Fibroblast of skin of back (primary cell): ENCODE measurements at places on chromosomes 3 and 15.

GRCh38 chr15:65189102-65189740 lies 4.1 kb upstream of the CLPX start:
- DNase-seq = peak; percentile 57

GRCh38 chr3:181718987-181719911 lies 7.5 kb downstream of the SOX2 start:
- no peak for DNase-seq

DNA sequence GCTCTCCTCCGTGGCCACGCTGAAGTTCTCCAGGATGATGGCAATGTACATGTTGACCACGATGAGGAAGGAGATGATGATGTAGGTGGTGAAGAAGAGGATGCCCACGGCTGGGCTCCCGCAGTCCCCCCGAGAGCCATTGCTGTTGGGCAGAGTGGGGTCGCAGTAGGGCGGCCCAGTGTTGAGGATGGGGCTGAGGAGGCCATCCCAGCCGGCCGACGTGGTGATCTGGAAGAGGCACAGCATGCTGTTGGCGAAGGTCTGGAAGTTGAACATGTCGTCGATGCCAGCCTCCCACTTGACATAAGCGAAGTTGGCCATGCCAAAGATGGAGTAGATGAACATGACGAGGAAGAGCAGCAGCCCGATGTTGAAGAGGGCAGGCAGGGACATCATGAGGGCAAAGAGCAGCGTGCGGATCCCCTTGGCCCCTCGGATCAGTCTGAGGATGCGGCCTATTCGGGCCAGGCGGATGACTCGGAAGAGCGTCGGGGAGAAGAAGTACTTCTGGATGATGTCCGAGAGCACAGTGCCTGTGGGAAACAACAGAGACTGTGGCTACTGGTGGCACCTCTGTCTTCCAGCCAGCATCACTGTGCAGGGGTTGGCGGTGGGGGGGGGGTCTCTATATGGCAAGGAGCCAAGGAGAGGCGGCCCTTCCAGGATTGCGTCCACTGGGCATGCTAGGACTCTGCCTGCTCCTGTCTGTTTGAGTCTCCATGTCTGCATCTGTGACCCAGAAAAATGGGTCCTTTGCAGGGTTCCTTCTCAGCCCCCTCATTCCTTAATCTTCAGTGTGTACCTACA lies 55.1 kb downstream of the EXOG start:
- no peak for DNase-seq

GRCh38 chr15:59997070-59997701 lies 6.9 kb upstream of the FOXB1 start:
- DNase-seq = no peak

- no peak for DNase-seq
Observed at GRCh38 chr15:40441565-40442531, 1.1 kb downstream of the BAHD1 start.

DNA sequence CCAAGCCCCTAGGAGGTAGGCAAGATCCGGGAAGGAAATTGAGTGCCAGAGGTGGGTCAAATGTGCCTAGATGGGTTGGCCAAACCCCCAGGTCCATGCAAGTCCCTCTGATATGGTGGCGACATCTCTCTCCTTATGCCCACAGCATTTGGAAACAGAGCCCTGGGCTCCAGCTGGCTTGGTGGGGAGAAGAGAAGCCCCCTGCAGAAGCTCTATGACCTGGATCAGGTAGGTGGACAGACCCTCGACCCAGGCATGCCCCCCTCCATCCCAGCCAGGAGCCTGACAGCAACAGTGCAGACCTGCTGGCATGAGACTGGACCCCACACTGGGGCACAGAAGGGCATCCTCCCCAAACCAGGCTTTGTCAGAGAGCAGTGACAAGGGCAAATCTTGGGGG lies 12.2 kb downstream of the CHST13 start:
- no peak for DNase-seq

DNA sequence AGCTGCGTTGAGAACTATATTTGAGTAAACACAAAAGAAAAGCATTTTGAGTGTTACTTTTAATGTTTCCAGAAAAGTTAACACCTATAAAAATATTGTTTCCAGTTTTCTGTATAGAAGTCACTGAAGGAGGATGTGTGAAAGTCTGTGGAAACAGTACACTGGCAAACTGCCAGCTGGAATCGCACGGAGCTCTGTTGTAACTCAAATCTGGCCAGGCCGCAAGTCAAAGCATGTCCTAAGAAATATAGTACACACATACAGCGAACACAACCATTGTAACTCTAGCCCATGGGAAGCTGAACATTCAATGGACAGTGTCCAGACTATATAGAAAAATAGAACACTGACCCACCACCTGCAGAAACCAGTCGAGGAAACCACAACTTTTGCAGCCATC lies 657.2 kb downstream of the FHIT start:
- DNase-seq = peak; percentile 12

GRCh38 chr3:129965937-129966336 lies 8.6 kb upstream of the TRH start:
- no peak for DNase-seq

DNA sequence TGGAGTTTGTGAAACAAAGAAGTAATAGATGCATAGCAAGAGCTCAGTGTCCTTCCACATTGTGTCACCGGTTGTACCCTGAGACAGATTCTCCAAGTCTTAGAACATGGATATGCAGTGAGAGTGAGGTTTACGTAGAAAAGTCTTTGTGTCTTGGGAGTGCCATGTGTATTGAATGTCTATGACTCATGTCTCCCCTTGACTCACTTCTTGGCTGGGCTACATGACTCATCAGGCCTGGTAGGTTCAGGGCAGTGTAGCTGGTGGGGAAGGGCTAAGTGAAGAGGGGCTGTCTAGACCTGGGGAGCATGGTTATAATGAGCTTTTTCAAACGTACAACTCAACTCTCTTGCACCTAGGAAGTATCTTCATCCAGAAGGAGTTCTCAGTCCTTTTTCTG lies 167.4 kb downstream of the GAP43 start:
- DNase-seq = peak; percentile 99

GRCh38 chr3:126056088-126056487 lies 27.8 kb downstream of the SLC41A3 start:
- DNase-seq = no peak

DNA sequence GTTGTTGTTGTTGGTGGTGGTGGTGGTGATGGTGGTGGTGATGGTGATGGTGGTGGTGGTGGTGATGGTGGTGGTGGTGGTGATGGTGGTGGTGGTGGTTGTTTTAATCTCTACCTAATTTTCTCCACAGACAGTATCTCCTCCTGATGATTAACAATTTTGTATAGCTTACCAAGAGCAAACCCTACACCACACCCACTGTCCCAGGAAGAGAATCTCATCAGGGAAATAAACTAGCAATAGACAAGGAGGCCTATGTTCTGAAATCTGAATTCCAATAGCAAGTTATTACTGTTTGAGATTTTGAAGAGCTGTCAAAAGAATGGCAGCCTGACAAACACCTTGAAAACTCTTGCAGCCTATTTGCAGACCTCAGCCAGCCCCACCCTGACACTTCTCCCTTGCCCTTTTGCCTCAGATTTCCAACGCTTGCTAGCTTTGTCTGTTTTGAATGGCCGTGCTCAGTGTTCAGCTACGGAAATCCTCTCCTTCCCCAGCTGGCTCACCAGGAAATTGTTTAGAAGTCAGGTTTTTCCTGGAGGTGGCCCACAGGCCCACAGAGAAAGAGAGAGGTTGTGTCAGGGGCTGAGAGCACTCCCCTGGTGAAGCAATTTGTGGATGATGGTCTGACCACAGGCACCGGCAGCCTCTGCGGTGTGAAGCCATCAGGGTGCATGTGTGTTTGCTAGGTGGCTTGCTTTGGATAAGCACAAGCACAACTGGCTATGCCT lies 101.6 kb downstream of the MAGI1 start:
- no peak for DNase-seq

DNA sequence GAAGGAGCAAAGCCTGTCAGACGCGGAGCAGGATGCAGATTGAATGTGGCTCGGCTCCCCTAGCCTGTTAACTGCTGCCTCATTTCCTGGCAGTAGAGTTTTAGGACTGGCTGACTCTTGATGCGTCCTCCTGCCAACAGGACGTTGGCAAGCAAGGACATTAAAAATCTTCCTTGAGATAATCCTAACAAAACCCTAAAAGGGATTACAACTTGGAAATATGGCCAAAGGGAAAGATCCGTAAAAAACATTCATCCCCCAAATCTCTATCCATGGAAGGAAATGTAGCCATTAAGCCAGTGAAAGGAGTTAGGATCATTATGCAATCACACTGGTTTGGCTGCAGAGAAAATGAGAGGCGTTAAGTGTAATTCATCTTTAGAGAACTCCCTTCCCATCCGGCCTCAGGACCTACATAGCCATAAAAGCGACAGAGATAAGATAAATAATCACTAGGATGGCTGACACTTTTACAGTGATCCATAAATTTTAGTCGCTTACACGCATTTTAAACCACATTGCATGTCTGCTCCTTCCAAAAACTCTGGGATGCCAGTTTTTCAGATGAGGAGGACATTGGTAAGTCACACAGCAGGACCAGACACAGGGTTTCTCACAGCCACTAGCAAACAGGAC lies 44.5 kb upstream of the C3orf80 start:
- no peak for DNase-seq

DNA sequence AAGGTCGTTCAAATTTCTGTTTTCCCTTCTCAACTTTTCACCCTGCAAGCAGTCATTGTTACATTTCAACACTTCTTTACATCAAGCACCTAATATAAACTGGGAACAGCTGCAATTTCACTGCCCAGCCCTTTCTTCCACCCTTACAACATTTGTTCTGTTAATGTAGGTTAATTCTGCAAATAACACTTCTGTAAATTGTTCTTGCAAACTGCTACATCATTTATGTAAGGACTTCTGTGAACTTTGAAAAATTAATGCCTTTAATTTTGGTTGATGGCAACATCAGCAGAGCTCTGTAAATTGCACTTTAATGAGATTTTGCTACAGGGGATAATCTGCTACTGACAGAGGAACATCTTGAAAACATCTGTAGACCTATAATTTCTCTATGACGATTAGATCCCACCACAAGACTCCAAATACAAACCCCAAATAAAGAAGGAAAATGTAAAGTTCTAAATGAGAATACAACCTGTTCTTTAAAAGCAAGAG lies 93.5 kb downstream of the ZIC4 start:
- no peak for DNase-seq

DNA sequence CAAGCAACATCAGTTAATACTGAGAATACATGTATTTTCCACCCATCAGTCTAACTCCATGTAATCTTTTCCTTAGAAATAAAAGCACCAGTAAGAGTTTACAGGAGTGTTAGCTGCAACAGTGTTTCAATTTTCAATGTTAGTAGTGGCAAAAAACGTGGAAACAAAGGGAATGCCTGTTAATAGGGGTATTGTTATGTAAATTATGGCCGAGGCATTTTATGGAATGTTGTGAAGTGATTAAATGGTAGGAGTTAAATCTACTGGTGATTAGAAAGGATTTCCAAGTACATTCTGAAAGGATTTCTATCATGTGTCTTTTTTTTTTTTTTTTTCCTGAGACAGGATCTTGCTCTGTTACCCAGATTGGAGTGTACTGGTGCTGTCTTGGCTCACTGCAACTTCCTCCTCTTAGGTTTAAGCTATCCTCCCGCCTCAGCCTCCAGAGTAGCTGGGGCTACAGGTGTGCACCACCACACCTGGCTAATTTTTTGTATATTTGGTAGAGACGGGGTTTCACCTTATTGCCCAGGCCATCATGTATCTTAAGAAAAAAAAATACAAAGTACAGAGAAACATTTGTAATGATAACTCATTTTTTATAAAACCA lies 6.6 kb downstream of the ATP6V1A start:
- no peak for DNase-seq

DNA sequence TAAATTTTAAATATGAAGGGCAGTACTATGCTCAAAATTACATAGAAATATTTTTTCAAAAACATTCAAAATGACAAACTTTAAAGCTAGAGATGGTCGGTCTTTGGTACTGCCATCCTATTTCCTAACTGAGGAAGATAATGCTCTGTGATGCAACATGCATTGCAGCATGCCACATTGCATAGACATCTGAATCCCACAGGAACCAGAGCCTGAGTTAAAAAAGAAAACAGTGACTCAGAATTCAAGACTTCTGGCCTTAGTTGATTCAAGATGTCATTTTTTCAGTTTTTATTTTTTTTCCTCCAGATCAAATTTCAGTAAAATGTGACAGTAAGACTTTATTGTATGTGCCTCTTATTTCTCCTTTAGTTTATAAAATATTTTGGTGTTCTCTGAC lies 33.1 kb downstream of the TP63 start:
- peak; percentile 97 for DNase-seq

DNA sequence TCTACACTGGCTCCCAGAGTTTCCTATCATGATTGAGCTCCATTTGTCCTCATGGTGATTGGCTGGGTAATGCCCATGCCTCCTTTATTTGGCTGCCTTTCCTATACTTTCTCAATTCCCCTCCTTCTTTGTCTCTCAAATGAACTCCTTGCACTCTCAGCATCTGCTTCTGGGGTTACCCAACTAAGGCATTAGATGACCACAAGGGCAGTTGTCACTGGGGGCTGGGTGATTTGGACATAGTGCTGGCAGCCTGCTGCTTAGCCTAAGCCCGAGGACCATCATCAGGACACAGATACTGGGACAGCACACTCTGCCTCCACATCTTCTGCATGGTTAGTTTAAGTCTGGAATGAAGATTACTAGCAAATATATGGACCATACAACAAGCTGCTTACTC lies 49.2 kb upstream of the LRRFIP2 start:
- DNase-seq = no peak

DNA sequence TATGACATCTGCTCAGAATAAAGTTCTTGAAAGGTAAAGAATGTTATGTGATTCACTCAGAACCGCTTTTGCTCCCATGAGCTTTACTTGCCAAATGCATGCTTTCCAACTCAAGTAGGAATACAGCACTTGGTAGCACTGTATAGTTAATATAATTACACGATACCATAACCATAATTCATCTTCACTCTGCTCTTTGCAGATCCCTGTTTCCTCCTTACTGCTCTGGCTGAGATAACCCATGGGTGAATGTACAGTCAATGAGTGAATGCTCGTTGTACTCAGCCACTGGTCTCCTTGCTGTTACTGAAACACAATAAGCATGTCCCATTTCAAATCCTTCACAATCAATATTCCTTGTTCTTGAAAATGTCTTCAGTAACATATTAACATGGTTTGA lies 550.0 kb downstream of the FGF12 start:
- DNase-seq = no peak

- DNase-seq = no peak
Observed at GRCh38 chr3:130572769-130573168, 55.8 kb downstream of the COL6A6 start.

DNA sequence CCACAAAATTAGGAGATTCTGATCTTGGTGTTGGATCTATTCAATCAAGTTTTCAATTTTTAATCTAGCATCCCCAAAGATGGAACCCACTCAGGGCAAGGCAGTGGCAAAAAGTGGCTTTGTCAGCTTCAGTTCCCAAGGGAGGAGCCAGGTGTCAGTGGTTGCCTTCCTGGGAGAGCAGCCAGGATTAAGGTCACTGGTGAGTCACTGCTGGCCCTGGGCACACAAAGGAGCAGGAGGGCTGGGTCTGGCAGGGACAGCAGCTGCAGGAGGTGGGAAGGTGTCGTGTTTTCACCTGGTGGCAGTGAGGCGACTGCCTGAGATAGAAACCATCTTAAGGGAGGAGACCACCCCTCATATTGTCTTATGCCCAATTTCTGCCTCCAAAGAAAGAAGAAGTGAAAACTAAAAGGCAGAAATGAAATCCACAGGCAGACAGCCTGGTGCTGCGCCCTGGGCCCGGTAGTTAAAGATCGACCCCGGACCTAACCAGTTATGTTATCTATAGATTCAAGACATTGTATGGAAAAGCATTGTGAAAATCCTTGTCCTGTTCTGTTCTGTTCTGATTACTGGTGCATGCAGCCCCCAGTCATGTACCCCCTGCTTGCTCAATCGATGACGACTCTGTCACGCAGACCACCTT lies 5.9 kb upstream of the KLHL25 start:
- DNase-seq = peak; percentile 27

- peak; percentile 43 for DNase-seq
Observed at GRCh38 chr3:10263646-10264363, 15.5 kb downstream of the TATDN2 start.
